H9 (cell line): ENCODE measurements at places on chromosomes 4 and X. TPM values are rescaled to one million over a fixed set of nuclear protein-coding genes. Genes with fewer than 3 reads are reported as not detected.

GRCh38 chr4:77159806-77160205 lies 2.8 kb downstream of the CCNG2 start:
- H3K36me3 ChIP-seq = peaks cover 50% of the 10 kb centered on the region
- H3K4me3 ChIP-seq = no peak overlapping the region
- no peaks in the 10 kb centered on the region for H3K27me3 ChIP-seq
- H3K4me1 ChIP-seq = peaks cover 2% of the 10 kb centered on the region; the same call in 1 of the 2 replicates

DNA sequence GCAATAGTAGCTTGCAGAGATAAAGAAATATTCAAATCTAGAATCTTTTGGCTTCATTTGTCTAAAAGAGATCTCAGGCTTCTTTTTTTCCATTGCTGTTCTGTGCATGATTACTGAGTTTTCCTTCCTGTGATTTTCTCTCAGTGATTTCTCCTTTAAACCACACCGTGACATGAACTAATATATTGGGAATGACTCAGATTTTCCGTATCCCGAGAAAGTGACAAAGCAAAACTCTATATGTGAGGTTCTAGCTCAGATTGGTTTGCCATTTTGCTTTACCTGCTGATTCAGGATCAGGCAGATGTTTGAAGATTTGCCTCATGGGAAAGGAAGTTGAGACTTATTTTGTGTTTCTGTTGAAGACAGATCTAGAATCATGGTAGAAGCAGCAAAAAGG lies 59.4 kb downstream of the MTHFD2L start:
- H3K4me3 ChIP-seq = no peak overlapping the region
- peaks cover 4% of the 10 kb centered on the region for H3K36me3 ChIP-seq
- H3K27ac ChIP-seq = no peak overlapping the region

GRCh38 chr4:41819621-41820020 lies 71.1 kb upstream of the PHOX2B start:
- no peak for DNase-seq
- no peak overlapping the region for H3K4me3 ChIP-seq
- H3K27ac ChIP-seq = no peak overlapping the region
- H3K4me1 ChIP-seq = no peaks in the 10 kb centered on the region
- H3K36me3 ChIP-seq = no peaks in the 10 kb centered on the region

DNA sequence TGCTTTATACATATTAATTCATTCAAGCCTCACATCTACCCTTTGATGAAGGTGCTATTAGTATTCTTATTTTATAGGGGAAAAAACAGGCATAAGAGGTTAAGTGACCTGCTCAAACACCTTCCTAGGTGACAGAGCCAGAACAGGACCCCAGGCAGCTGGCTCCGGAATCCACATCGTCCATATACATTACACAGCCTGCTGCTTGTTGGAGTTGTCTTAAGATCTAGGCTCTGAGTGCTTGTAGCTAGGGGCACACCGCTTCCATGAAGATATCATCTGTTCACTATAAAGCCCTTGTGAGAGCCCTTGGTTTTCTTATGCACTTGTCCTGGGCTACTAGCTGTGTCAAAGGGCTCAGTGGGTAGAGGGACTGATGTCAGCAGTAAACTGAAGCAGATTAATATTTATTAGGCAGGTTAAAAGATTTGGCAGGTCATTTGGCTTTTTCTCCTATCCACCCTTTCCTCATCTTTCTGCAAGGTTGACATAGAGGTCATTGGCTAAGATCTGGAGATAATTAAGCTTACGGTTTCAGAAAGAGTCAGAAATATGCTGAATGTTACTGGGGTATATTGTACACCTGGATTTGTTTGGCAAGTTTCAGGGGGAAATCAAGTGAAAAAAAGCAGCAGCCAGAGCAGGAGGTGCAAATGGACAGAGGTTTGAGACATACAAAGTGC lies 195.4 kb downstream of the SOWAHB start:
- peaks cover 2% of the 10 kb centered on the region; the same call in 1 of the 2 replicates for H3K36me3 ChIP-seq
- no peak overlapping the region for H3K4me3 ChIP-seq
- peaks cover 32% of the 10 kb centered on the region for H3K4me1 ChIP-seq
- H3K27ac ChIP-seq = no peak overlapping the region

PPM1K gene
- total RNA-seq = 10.2 and 10.4 TPM in 2 replicates

- H3K4me3 ChIP-seq = no peak overlapping the region
- no peak overlapping the region for H3K27ac ChIP-seq
- H3K27me3 ChIP-seq = no peaks in the 10 kb centered on the region
- DNase-seq = no peak
- no peaks in the 10 kb centered on the region for H3K36me3 ChIP-seq
These were observed 60.5 kb downstream of the NHS start for GRCh38 chrX:17435476-17435875.

GRCh38 chrX:135411893-135412292 lies 9.9 kb upstream of the SMIM10L2A start:
- H3K4me3 ChIP-seq = no peak overlapping the region
- DNase-seq = no peak
- H3K27me3 ChIP-seq = no peaks in the 10 kb centered on the region
- H3K4me1 ChIP-seq = 0 out of 2 replicates have a peak, but pooled peaks cover 2% of the 10 kb centered on the region
- H3K36me3 ChIP-seq = peaks cover 14% of the 10 kb centered on the region

- DNase-seq = no peak
- H3K27me3 ChIP-seq = no peaks in the 10 kb centered on the region
- H3K27ac ChIP-seq = no peak overlapping the region
- no peaks in the 10 kb centered on the region for H3K36me3 ChIP-seq
- peak overlapping the region; percentile 17; the same call in 1 of the 2 replicates for H3K4me3 ChIP-seq
These were observed 6.2 kb downstream of the PLAC8 start for GRCh38 chr4:83108101-83108861.
